ENCODE measurements at places on chromosomes 16 and 17.

DNA sequence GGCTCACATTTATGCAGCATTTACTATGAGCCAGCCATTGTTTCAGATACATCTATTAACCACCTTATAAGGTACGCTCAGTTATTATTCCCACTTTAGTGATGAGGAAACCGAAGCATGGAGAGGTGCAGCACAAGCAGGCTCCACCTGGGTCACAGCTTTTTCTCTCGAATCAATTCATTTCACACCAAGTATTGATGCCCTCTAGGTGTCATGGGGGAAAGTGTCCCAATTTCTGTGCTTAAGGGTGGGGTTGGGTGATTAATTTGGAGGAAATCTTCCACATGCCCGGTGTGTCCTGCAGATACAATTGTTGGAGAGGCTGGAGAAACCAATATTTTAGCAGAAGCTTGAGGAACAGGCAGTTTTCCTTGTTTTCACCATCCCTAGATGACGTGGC lies 62.7 kb upstream of the DNAJA2 start:
- no peak for DNase-seq

GRCh38 chr17:58307468-58308172 lies 21.0 kb downstream of the TSPOAP1 start:
- no peak for DNase-seq

GRCh38 chr17:75338335-75338734 lies 49.1 kb upstream of the SLC25A19 start:
- no peak for DNase-seq

- no peak for DNase-seq
These were observed 50.3 kb upstream of the TOX3 start for GRCh38 chr16:52597073-52597771.
